ENCODE measurements at places on chromosomes 1 and 21. TPM values are rescaled to one million over a fixed set of nuclear protein-coding genes. Genes with fewer than 3 reads are reported as not detected.

TAS1R1 gene
- total RNA-seq: 0.16 TPM

SAMD13 gene
- total RNA-seq: 2.6 TPM

CFHR2 gene
- total RNA-seq: not detected

LYPD8 gene
- total RNA-seq: 1.6 TPM

RER1 gene
- total RNA-seq: 70.4 TPM

HES3 gene
- not detected for total RNA-seq

GSTM5 gene
- total RNA-seq: 1.8 TPM

MPL gene
- not detected for total RNA-seq

INSRR gene
- not detected for total RNA-seq

PM20D1 gene
- total RNA-seq: 0.16 TPM

SLAMF1 gene
- 1.8 TPM for total RNA-seq

ORC1 gene
- 0.33 TPM for total RNA-seq

DSCAM gene
- total RNA-seq: 0.33 TPM

LEFTY2 gene
- total RNA-seq: not detected

XCL1 gene
- not detected for total RNA-seq

SPRR1B gene
- not detected for total RNA-seq

PROK1 gene
- 42.9 TPM for total RNA-seq

BNIPL gene
- 0.16 TPM for total RNA-seq

KLHL17 gene
- 18.0 TPM for total RNA-seq

LRRC39 gene
- total RNA-seq: 1.3 TPM

TDRD10 gene
- total RNA-seq: 5.6 TPM

CFHR3 gene
- total RNA-seq: not detected

AKNAD1 gene
- 2.9 TPM for total RNA-seq

COL24A1 gene
- 0.33 TPM for total RNA-seq

LCE2D gene
- total RNA-seq: not detected

LEPR gene
- total RNA-seq: 23.5 TPM

OR14K1 gene
- total RNA-seq: 1.3 TPM

MAN1C1 gene
- total RNA-seq: 6.9 TPM
